Right forelimb (tissue), 1 donor: ENCODE measurements at places on chromosomes 5 and 9.

DNA sequence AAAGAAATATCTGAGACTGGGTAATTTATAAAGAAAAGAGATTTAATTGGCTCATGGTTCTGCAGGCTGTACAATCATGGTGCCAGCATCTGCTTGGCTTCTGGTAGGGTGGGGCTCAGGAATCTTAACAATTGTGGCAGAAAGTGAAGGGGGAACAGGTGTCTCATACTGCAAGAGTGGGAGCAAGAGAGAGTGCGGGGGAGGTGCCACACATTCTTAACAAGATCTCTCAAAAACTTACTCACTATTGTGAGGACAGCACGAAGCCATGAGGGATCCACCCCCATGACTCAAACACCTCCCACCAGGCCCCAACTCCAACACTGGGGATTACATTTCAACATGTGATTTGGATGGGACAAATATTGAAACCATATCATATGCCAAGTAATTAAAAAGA is 70.1 kb upstream of the PANK3 start:
- DNase-seq: no peak

DNA sequence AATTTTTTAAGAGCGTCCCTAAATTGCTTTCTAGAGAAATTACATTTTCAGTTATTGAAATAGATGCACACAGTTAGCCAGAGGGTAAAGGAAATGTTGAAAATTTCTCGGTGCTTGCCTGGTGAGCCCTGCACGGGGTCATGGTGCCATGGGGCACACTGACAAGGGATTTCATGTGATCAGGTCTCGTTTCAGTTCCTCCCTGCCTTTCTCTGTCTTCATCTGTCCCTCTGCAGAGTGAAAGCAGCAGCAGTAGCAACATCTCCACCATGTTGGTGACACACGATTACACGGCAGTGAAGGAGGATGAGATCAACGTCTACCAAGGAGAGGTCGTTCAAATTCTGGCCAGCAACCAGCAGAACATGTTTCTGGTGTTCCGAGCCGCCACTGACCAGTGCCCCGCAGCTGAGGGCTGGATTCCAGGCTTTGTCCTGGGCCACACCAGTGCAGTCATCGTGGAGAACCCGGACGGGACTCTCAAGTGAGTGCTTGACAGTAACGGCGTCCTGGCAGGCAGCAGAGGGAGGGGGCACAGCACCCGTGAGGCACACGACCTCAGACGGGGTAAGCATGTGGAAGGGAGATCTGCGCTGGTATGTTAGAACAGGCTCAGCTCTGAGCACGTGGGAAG is 89.1 kb upstream of the OTULINL start:
- DNase-seq: peak; percentile 24

- DNase-seq: no peak
Measured at GRCh38 chr5:79297661-79298060, 61.7 kb downstream of the JMY start.

DNA sequence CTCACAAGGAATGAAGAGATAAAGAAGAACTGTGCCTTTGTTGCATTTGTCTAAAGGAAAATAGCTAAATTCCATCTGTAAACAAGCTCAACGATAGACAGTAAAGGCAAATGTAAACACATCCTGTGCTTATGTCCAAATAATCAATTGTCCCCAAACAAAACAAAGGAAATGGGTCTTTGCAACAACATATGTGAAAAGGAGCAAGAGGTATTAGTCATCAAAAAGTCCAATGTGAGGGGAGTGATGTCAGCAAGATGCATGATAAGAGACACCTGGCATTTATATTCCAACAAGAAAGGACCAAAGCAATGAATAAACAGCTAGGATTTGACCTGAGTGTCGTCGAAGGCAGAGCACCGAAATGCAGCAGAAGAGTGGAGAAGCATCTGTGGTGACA is 209.1 kb downstream of the ASTN2 start:
- no peak for DNase-seq

GRCh38 chr5:54388811-54389210 is 66.7 kb upstream of the HSPB3 start:
- no peak for DNase-seq

GRCh38 chr5:174724484-174725260 is at the start of gene MSX2:
MSX2 (plus strand) TSS chr5:174724582; CDS start chr5:174724660, 78 bp downstream.
- peak; percentile 90 for DNase-seq

DNA sequence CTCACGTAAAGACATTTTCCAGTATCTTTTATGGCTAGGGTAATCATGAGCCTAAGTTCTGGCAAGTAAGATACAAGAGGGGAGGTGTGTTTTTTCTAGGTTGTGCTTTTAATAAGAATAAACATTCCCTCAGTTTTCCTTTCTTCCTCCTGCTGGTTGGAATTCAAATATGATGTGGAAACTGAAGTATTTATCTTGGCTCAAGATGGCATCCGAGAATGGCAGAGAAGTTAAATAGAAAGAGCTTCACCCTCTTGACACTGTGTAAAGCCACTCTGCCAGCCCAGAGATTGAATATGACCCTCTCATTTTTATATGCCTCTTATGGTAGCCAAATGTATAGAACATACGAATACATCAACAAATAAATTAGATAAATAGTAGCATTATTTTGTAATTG is 438.4 kb downstream of the ISL1 start:
- DNase-seq: no peak

GRCh38 chr5:59188419-59189225 is 605.7 kb downstream of the RAB3C start:
- DNase-seq: peak; percentile 71

DNA sequence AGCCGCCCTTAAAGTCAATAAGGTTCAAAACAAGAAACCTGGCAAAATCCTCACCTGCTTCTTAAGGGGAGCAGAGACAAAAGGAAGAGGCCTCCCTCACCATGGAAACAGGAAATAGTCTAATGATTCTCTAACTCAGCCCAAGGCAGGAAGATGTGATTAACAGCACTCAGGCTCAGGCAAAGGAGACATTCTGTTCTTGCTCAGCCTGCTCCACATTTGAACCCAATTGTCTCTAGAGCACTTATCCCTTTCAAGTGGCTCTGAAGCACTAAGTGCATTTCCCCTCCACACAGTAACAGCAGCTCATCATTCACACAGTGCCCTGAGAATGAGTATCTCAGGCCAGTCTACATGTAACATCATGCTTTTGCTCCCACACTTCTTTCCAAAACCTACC is 72.3 kb downstream of the NIPSNAP3B start:
- DNase-seq: no peak

- DNase-seq: no peak
Measured at GRCh38 chr5:179421144-179421901, 76.1 kb upstream of the ADAMTS2 start.

GRCh38 chr5:139690064-139690802 is 42.1 kb downstream of the CXXC5 start:
- no peak for DNase-seq

GRCh38 chr9:113909421-113909820 is 33.3 kb downstream of the ZNF618 start:
- no peak for DNase-seq

DNA sequence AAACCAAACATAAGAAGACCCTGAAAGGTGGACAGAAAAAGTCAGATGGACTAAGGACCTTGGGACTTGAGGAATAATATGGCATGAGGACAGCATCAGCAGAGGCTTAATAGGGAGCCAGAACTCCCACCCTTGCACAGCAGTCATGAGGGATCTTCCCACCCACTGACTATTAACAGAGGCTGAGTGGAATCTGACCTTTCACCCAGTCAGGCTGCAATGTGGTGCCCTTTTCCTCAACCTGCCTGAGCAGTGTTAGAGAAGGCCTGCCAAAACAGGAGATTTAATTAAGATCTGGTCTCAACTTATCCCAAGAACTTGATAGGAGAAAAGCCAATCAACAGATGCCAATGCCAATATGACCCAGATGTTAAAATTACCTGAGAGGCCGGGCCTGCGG is 481.9 kb downstream of the KDM4C start:
- no peak for DNase-seq

DNA sequence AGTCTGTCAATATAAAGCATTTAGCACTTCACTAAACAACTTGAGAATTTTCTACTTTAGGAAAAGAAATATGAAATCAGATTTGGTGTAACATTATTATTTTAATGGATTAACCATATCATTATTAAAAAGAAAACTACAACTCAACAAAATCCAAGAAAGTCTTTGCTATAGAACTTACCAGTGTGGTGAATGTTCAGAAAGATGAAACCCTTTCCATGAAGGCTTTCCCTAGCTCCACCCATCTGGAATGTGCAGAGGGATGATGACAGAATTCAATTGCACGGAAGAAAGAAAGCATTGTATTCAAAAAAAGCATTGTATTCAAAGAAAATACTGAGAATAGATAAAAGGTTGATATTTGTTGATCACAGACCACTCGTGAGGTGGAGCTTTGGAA is 328.6 kb upstream of the NUDT12 start:
- DNase-seq: no peak

GRCh38 chr9:101486693-101487442 is 46.8 kb upstream of the RNF20 start:
- DNase-seq: no peak

GRCh38 chr5:128469912-128470311 is 68.1 kb downstream of the FBN2 start:
- no peak for DNase-seq

DNA sequence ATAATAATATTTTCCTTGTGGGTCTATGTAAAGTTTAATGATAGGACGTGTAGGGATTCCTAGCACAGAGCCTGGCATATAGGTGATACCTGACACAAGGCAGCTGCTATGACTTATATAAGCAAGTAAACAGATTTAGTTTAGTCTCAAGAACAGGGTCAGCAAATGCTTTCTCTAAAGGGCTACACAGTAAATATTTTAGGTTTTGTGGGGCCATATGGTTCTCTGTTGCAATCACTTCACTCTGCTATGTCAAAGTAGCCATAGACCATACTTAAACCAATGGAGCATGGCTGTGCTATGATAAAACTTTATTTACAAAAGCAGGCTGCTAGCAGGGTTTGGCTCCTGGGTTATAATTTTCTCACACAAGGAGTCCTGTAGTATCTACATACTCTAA is 204.8 kb upstream of the KLF4 start:
- DNase-seq: no peak

DNA sequence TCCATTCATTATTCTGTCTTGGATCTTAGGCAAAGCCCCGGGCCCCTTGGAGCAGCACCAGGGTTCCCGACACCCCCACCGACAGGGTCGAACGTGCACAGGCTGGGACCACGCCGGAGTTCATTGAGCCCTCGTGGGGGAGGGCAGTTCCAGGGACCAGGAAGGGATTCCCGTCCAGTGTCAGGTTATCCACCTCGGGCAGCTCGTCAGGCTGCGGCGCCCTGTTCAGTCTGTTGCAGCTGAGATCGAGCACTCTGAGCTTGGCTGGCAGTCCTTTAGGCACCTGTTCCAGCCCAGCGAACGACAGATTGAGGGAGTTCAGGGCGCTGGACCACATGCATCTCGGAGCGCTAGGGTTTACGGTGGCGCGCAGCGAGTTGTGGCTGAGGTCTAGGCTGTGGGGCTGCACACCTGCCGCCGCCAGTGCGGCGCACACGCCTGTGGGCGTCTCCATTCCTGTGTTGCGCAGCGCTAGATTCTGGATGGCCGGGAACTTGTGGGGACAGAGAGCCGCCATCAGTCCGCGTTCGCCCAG is 1.1 kb downstream of the CD14 start:
- DNase-seq: no peak

DNA sequence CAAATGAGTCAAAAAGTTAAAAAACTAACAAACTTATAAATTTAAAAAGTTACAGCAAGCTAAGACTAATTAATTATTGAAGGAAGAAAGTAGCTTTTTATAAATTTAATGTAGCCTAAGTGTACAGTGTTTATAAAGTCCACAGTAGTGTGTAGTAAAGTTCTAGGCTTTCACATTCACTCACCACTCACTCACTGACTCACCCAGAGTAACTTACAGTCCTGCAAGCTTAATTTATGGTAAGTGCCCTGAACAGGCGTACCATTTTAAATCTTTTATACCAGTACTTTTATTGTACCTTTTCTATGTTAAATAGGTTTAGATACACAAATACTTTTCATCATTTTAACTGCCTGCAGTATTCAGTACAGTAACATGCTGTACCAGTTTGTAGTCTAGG is 80.0 kb upstream of the C9orf72 start:
- no peak for DNase-seq

- DNase-seq: peak; percentile 80
Measured at GRCh38 chr9:137550231-137550621, at the start of gene PNPLA7. PNPLA7 (minus strand) TSS chr9:137550402; CDS start chr9:137550197, 205 bp downstream.

DNA sequence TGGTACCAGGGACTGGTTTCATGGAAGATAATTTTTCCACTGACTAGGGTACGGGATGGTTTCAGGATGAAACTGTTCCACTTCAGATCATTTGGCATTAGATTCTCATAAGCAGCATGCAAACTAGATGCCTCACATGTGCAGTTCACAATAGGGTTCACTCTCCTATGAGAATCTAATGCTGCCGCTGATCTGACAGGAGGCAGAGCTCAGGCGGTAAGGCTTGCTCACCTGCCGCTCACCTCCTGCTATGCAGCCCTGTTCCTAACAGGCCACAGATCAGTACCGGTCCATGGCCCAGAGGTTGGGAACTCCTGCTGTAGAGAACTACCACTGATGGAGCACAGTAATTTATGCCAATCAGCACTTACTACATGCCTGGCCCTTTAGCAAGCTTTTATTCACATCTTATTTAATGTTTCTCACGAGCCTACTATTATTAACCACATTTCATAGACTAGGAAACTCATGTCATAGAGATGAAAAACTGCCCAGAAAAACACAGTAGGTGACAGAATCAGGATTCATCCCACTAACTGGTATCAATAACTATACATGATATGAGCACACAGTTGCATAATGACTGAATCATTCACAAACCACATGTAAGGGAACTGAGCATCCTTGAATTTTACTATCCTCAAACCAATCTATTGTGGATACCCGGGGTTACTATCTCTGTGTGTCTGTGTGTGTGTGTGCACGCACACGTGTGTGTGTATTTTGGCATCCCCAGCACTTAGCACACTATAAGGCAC is 46.5 kb downstream of the SVEP1 start:
- DNase-seq: no peak

DNA sequence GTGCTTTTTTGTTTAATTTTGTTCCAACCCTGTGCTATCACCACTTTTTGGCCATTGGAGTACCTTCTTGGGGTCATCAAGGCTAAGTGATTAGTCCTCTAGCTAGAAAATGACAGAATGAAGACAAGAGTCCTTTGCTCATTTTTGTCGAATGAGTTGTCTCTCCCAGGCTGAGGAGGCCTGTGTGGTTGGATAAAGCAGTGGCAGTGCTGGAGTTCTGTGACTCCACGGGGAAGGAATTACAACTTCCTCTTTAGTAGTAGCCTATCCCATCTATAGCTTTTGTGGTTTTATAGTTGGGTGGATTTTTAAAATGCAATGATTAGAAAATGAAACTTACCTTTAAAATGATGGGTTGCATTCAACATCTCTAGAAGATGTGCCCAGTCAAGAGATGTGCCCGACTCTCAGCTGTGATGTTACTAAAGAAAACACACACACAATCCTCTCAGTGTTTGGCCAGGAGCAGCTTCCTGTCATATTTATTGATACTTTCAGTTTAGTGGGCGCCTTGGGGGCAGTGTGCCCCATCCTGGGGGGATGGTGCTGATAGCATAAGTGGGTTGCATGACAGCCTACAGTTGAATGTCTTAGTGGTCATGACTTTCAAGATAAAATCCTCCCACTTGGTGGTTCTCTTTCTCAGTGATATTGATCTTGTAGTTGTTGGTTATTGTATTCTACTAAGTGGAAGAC is 11.9 kb downstream of the OTULINL start:
- no peak for DNase-seq
